ENCODE measurements at places on chromosomes 7 and 10.

DNA sequence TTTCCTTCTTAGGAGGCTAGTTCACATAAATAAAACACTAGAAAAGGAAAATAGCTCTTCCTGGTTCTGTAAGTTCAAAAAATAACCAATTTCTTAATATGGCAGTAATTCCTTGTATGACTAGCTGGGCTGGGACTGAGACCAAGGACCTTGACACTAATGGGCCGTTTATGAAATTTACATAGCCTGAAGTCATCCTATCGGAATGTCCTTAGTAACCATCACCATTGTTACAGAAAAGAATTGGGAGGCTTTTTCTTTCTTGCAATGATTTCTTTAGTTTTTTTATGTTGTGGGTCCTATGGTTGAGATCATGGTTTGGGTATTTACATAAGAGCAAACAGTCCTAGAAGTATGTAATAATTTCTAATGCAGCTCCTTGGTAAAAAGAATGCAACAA is 87.1 kb upstream of the HDAC9 start:
- no peak for DNase-seq

DNA sequence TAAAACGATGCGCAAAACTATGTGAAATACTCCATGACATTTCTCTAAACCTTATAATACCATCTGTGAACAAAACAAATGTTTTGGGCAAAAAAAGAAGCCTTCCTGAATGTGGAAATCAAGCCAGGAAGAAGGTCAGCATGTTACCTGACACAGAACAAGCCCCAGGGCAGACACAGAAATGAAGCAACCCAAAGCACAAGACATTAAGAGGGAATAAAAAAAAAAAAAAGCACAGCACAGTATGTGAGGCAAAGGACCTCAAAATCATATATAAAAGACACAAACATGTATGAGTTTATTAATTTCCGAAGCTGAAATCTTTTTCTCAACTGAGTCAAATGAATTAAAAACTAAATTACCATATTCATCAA is 161.8 kb downstream of the SKIDA1 start:
- DNase-seq: no peak

GRCh38 chr7:140676306-140676705 is 3.6 kb downstream of the ADCK2 start:
- DNase-seq: no peak

- no peak for DNase-seq
Observed at GRCh38 chr7:67564959-67565358, 568.3 kb downstream of the TYW1 start.

- no peak for DNase-seq
Observed at GRCh38 chr7:116285252-116285651, 74.9 kb downstream of the TES start.

- peak; percentile 66 for DNase-seq
Observed at GRCh38 chr10:52755297-52756062, 17.1 kb downstream of the MBL2 start.

DNA sequence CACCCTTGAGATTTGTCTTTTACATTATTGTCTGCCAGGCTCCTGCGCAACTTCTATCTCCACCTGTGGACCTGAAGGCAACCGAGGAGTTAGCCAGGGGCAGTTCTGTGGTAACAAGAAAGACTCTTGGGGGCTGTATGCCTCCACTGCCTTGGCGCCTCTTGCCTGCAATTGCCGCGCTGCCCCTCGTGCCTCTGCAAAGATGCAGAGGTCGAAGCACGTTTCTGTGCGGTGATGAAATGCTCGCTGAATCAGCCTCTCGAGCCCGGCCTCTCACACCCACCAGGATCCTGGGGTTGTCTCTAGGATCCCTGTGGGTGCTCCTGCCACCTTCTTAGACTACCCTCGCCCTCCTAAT is 486 bp upstream of the LHFPL3 start:
- no peak for DNase-seq

DNA sequence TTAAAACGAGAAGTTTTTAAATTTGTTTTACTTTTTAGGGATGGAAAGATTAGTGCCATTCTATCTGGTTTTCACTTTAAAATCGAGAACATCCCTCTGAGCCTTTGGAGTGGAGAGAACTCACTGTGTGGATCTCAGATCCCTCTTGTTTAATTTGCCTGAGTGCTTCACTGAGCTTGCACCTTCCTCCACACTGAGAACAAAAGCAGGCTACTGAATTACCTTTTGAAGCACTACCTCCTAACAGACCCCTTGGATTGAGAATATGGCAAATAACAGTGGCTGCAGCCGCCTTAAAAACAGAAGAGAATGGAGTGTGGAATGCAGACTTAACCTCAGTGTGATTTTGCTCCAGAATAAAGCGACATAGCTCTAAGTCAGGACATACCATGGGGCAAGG is 204.7 kb downstream of the CNTNAP2 start:
- DNase-seq: no peak

DNA sequence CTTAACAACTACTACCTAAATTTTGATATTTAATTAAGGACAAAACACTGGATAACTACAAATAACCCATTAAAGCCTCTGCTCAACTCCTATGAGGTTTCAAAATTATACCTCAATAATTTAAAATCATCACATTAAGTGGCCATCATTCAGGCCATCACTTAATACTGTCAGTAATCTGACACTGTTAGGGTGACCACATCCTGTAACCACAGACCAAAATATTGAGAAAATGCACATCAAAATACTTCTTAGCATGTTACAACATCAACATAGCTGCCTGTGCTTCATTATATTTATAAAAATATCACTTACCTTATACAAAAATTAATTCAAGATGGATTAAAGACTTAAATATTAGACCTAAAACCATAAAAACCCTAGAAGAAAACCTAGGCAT is 23.3 kb downstream of the SEM1 start:
- DNase-seq: no peak
